ENCODE measurements at places on chromosomes 16 and 17.

DNA sequence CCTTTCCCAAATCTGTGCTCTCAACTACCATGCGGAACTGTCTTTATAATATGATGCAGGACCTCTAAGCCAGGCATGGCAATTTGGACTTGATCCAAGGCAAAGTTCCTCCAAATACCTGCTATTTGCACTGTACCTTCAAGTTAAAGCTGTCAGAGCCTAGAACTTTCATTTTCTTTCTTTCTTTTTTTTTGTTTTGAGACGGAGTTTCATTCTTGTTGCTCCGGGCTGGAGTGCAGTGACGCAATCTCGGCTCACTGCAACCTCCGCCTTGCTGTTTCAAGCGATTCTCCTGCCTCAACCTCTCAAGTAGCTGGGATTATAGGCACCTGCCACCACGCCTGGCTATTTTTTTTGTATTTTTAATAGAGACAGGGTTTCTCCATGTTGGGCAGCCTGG lies 51.7 kb downstream of the ARHGAP27 start:
- no peak for DNase-seq

- peak; percentile 57 for DNase-seq
Measured at GRCh38 chr17:4594931-4595684, 10.8 kb downstream of the SMTNL2 start.

GRCh38 chr16:27248036-27248435 lies 20.5 kb downstream of the NSMCE1 start:
- no peak for DNase-seq

DNA sequence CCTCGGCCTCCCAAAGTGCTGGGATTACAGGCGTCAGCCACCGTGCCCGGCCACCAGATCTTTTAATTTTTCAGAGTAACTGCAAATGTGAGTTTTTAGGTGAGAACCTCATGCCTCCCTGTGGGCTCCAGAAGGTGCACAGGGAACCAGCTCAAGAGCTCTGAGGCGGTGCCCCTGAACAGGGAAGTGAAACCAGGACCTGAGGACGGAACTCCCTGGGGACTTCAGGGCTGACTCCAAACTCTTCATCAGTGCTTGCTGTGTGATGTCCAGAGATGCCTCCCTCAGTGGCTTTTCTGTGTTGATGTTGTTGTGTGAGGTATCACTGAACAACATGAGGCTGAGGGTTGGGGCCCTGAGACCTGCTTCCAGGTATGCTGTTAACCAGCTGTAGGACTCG lies 23.8 kb downstream of the SLC12A3 start:
- DNase-seq: peak; percentile 87
